Fibroblast of gingiva (primary cell): ENCODE measurements at places on chromosomes 11 and 22.

GRCh38 chr22:41574847-41575381, 14.1 kb downstream of the CSDC2 start:
- no peak for DNase-seq

- DNase-seq = no peak
Measured at GRCh38 chr22:49720279-49720959, 107.3 kb downstream of the BRD1 start.

- DNase-seq = no peak
Measured at GRCh38 chr11:4697585-4697984, at the start of gene OR51E2. Gene OR51E2, minus strand, starts transcription at chr11:4697853. Its CDS starts 15,142 bp downstream, at chr11:4682711.

GRCh38 chr22:39940757-39941305, 19.4 kb upstream of the TMA7B start:
- no peak for DNase-seq

DNA sequence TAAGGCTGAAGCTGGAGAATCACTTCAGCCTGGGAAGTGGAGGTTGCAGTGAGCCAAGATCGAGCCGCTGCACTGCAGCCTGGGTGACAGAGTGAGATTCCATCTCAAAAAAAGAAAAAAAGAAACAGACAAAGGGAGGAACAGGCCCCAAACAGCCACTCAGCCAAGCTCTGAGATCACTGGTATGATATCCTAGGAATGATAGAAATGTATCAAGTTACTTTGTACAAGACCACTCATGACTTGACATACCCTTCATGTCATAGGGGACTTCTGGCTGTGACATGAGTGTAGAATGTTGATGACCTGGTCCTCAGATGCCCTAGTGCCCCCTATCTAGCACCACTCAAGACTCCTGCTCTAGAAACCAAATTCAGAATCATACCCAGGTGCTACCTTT, 216.5 kb downstream of the NAV2 start:
- no peak for DNase-seq

GRCh38 chr11:92149996-92150395, 74.6 kb upstream of the FAT3 start:
- DNase-seq = no peak
